ENCODE measurements at places on chromosomes 1 and 21.
A peak's percentile ranks its signal among the peaks of the same experiment; 100 is the strongest.

DNA sequence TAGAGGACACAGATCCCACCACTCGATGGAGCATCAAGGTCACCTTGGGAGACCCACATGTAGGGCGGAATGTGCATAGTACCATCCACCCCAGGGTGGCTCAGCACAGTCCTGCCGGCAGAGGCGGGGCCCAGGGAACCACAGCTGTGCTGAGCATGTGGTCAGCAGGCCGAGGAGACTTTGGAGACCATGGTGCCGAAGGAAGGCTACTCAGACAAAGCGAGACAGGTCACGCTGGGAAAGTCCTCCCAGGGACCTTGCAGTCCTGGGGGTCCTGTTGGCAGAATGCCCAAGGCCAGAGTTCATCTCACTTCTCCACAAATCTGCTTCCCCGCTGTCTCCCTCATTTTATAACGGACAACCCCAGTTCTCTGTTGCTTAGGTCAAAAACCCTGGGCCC lies 22.5 kb downstream of the WNT3A start:
- DNase-seq, result no peak

DNA sequence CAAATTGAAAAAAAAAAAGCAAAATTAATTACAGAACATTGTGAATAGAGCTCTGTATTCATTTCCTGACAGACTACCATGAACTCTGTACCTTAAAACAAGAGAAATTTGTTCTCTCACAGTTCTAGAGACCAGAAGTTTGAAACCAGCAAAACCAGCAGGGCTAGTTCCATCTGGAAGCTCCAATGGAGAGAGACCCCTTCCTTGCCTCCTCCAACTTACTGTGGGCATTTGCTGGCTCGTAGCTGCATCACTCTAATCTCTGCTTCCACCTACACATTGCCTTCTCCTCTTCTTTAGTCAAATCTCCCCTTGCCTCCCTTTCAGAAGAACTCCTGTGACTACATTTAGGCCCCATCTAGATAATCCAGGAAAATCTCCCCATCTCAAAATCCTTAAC lies 56.5 kb downstream of the SYDE2 start:
- no peak for DNase-seq

GRCh38 chr1:111793923-111794322 lies 38.2 kb downstream of the DDX20 start:
- no peak for DNase-seq

- DNase-seq, result peak; percentile 70
Observed at GRCh38 chr21:21101911-21102310, 103.7 kb downstream of the NCAM2 start.

DNA sequence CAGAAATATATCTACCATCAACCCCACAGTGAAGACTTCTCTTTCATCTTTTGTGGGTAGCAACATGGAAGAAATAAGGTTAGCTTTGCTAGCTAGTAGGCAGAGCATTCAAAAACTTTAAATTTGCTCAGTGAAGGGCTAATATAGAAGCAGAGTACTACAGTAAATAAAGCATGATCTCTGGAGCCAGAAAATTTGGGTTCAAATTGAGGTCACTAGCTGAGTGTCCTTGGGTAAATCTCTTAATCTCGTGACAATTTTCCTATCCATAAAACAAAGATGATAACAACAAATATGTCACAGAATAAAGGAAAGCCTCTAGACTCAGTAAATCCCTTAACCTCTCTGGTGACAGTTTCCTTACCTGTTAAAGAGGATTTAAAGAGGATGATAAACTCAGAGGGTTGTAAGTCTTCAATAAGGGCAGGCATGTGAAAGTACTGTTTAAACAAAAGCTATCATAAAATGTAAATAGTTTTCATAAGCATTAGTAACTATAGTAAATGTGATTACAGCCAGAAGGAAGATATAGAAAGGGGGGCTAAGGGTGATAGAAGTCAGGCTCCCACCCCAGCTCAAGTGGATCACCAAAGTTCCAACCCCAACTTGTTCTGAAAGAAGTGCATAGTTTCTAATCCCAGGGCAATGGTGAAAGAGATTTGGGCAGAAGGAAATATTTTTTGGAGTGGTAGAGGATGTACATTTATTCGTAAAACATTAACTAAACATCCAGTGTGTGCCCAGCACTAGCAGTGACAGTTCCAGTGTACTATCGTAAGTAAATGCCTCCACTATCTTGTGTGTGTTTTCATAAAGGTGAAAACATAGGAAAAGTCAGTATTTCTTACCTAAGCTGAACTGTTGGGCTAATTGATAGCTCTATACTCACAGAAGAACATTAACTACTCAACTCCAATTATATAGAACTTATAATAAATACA lies 24.8 kb downstream of the TM2D1 start:
- no peak for DNase-seq

DNA sequence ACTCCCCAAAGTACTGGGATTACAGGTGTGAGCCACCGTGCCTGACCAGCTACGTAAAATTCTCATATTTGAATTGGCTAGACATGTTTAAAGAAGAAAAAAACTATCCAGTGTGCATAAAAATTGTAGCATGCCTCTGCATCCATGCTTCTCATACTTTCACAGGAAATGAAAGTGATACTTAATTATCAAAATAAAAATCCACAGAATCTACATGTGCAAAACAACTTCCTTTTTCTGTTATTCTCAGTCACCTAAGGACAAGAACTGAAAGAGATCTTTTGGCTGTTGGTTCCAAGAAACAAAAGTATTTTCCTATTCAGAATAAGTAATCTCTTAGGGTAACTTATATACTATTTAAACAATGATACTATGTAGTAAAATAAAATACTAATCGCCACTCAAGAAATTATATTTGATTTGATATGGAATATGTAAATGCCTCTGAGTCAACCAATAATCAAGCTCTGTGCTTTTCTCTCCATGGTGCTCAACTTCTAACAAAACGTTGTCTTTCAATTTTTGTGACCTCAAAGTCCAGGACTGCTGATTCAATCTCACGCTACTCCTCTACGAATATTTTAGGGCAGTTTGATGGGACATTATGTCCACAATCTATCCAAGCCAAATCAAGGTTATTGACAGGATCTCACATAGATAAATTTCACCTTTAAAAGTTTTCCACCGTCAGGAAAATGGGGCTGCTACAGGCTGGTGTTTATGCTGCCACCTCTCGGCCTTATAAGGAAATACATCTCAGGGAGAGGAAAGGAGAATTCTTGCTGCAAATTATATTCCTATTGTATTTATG lies 102.7 kb downstream of the ZNF281 start:
- no peak for DNase-seq

- DNase-seq, result no peak
Observed at GRCh38 chr1:172818841-172819527, 160.1 kb downstream of the FASLG start.

- DNase-seq, result no peak
Observed at GRCh38 chr1:159917533-159918351, 7.6 kb downstream of the TAGLN2 start.

DNA sequence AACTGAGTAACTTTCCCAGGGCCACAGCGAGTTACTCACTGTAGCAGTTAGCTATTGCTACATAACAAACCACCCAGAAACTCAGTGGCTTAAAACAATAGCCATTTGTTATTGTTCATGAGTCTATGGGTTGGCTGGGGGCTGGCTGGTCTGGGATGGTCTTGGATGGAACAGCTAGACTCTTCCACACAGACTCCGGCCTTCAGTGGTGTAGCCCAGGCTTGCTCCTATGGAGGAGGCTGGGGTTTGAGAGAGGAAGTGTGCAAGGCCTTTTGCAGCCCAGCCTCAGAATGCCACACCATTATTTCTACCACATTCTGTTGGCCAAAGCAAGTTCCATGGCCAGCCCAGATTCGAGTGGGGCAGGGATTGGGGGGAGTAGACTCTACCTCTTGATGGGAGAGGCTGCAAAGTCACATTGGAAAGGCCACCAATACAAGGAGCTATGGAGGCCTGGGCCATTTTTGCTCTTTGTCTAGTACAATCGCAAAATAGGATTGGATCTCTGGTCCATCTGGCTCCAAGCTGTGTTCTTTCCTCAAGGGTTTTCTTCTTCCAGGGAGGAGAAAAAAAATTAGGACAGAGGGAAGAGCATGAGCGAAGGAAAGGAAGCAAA lies 37.5 kb upstream of the TTC22 start:
- no peak for DNase-seq

- DNase-seq, result no peak
Observed at GRCh38 chr1:10945991-10946509, 66.4 kb upstream of the TARDBP start.

DNA sequence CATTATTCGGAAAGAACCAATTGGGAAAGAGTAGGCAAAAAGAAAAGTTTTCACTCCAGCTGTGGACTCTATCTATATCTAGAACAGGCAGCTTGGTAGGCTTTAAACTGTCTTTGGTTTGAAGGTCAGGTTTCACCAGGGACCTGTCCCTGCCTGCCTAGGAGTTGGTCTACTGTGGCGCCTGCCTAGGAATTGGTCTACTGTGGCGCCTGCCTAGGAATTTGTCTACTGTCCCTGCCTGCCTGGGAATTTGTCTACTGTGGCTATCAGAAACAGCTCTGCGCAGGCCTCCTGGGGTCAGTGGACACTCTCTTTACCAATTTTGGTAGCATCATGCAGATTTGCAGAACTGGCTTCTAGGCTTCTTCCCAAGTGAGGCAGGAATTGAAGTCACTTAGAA lies 13.8 kb downstream of the USP25 start:
- DNase-seq, result no peak

DNA sequence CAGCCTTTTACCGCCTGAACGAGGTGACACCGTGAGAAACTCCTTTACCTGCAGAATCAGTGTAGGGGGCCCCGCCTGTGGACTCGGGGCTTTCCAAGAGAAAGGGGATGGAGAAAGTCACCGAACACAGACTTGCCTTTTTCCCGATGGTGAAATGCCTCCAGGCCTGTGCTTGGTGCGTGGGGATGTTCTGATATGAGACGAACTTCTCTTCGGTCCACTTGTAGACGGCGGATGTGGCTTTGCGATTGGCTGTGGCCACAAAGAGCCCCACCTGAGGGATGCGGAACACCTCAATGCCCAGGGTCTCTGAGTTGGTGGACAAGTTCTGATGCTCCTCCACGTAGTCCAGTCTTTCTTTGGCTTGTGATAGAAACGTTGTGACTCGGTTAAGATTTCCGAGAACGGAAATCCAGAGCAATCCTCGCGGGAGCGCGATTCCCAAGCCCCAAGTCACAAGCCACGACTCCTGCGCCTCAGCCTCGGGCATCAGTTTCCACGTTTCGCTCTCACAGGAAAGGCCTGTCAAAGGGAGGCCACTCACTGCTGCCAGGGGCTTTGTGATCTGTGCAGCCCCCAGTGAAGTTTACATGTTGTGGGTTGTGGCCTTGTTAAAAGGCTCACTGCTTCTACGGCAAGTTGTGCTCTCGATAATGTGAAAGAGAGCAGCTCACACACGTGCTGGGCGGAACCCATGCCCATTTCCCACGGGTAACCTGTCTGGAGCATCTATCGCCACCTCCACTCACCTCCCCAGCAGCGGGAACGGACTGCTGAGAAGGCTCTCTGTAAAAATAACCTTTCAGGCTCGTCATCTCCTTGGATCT lies 12.6 kb downstream of the KRTAP10-1 start:
- DNase-seq, result no peak

- DNase-seq, result no peak
Observed at GRCh38 chr1:109263597-109264378, 14.4 kb downstream of the CELSR2 start.

GRCh38 chr1:99180915-99181314 lies 83.4 kb upstream of the PLPPR4 start:
- DNase-seq, result no peak

- DNase-seq, result peak; percentile 30
Observed at GRCh38 chr1:154014154-154014907, 23.8 kb downstream of the RPS27 start.

Data from non-pigmented ciliary epithelial cell (primary cell).